ENCODE measurements at places on chromosomes 11 and 22.

GRCh38 chr11:81331611-81332235 lies 1401.9 kb downstream of the FAM181B start:
- DNase-seq, result no peak

DNA sequence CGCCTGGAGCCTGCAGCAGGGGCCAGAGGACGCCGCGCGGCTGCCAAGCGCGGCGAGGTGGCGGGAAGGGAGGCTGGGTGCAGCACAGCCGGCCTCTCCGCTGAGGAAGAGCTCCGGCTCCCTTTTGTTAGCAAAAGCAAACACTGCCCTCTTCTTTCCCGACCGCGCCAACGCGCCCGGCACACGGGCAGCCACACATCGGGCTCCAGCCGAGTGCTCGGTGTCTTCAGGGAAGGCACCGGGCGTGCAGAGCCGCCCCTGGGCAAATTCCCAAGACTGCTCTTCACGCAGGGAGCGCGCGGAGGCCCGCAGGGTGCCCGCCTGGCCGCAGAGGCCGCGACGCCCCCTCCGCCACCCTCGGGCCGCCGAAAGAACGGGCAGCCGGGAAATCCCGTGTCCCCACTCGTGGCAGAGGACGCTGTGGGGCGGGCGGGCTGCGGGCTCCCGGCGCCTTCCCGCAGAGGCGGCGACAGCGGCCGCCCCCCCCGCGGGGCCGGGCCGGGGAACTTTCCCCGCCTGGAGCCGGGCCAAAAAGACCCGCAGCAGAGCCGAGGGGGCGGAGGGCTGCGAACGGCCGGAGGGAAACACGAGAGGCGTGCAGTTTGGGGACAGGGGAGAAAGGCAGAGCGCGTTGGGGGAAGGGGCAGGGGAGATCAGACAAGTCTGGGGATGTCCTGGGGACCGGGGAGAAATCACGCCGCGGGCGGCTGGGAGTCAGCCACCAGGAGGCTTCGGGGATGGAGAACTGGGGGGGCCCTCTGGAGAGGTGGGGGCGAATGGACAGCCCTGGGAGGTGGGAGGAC lies 931 bp downstream of the CADM1 start:
- DNase-seq, result peak; percentile 26

DNA sequence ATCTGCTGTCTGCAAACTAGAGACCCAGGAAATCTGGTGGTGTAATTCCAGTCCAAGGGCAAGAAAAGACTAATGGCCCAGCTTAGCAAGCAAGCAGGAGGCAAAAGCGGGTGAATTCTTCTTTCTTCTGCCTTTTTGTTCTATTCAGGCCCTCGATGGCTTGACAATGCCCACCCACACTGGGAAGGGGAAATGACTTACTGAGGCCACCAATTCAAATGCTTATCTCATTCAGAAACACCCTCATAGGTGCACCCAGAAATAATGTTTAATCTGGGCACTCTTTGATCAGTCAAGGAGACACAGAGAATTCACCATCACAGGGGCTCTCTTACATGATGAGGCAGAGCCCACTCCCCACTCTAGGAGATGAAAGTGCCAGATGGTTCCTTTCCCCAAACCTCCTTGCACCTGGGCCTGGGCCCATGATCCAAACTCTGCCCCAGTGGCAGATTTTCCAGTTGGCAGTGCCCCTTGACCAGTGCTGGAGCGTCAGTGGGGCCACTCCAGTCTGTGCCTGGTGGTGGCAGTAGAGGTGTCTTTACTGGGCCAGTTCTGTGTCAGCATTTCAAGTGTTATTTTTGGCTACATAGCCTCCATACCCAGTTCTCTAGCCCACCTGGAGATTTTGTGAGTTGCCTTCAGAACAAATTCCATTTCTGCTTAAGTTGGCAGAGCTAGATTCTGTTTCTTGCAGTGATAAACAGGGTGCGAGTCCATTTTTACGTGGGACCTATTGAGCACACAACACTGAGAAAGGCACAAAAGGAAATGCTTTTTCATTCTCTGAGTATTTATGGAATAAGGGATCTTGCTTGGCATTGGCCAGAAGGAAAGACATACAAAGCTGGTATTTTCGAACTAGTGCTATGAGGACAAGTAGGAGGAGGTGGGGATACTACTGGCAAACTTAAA lies 7.5 kb downstream of the ELMOD1 start:
- no peak for DNase-seq

DNA sequence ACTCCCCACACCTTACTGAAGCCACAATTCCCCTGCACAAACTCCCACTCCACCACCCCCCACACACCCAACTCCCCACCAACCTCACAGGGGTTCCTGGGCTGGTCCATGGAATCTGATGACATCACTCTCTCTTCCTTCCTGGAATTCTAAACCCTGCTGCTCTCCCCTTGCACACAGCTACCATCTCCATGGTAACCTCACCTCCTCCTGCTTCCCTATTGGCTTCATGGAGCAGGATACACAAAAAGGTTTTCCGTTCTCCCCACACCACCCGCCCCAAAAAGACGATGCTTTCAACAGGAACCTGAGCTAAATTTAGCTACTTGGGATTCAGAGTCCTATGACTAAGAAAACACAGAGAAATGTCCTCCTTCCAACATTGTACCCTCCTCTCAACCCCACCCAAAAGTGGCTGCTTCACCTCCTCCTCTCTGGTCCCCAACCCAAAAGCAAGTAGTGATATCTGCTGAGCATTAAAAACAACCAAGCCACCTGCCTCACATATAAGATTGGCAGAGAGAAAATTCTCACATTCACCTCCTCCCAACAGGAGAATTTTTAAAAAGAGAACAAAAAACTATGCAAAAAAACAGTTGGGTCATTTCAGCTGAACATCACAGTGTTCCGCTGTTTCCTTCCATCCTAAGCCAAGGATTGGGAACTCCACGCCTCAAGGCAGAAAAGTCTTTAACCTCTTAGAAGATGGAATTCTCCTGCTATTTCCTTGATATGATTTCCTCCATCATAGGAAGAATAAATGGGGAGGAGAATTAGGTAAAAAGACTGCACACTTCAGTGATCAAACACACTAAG lies 66.9 kb downstream of the RBFOX2 start:
- no peak for DNase-seq

DNA sequence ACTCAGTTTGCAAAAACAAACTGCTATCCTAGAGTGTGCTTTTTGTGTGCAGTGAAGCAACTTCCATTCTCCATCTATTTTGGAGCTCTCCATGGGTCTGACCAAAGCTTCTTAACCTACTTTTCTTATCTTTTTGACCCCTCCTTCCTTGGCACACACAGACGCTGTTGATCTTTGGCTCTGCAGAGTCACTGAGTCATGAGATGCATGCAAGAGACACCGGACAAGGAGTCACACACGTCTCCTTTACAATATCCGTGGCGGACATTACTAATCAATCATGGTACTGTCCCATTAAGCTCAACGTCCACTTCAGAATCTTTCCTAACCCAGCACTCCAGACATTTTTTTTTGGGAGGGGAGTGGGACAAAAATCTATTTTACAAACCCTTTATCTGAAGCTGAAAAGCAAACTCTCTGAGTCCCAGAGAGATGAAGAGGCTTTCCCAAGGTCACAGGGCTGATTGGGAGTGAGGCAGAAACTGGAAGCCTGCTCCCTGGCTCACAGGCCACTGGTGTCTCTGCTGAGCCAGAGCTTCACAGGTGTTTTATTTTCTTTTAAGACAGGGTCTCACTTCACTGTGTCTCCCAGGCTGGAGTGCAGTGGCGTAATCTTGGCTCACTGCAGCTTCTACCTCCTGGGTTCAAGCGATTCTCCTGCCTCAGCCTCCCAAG lies 165.8 kb upstream of the SYT13 start:
- no peak for DNase-seq

- no peak for DNase-seq
These were observed 42.9 kb upstream of the PRR5 start for GRCh38 chr22:44659140-44659539.

- DNase-seq, result no peak
These were observed 14.3 kb upstream of the HPX start for GRCh38 chr11:6455070-6455469.

- peak; percentile 37 for DNase-seq
These were observed 7.9 kb upstream of the CYTH4 start for GRCh38 chr22:37274380-37274862.

DNA sequence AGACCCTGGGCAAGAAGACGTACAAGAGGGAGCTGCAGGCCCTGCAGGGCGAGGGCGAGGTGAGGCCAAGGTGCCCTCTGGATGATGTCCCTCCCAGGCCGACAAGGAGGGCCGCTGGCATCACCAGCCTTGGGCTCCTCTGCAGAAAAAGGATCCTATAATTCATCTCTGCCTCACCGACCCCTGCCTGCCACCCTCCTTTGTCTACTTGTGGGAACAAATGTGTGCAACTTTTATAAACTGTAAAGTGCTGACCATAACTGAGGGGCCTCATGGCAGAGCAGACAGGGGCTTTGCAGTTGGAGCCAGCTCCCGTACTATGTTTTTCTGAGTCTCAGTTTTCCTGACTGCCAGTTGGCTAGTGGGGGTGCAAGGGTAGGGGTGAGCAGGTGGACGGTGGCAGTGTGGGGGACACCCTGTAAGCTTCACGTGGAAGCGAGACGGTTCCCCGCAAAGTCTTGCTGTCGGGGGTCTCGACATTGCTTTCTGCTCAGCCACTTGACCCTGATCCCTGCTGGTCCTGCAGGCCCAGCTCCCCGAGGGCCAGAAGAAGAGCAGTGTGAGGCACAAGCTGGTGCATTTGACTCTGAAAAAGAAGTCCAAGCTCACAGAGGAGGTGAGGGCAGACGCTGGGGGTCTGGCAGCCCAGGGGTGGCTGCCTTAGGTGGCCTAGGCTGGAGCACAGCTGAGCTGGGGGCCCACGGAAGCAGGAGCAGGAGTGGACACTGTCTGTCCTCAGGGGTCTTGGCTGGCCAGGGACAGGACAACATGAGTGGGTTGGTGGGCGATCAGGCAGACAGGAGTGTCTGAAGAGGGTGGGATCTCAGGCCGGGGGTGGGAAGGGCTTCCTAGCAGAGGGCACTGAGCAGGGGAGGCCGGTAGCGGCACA lies 54.7 kb downstream of the MYO7A start:
- DNase-seq, result no peak

GRCh38 chr22:32531931-32532819 lies 57.6 kb downstream of the FBXO7 start:
- no peak for DNase-seq

GRCh38 chr11:60492488-60493009 lies at the start of gene MS4A12:
TSS of gene MS4A12 (plus strand) at chr11:60492778. CDS start at chr11:60497319, 4,541 bp downstream.
- no peak for DNase-seq

GRCh38 chr11:91243051-91243450 lies 981.6 kb upstream of the FAT3 start:
- no peak for DNase-seq

DNA sequence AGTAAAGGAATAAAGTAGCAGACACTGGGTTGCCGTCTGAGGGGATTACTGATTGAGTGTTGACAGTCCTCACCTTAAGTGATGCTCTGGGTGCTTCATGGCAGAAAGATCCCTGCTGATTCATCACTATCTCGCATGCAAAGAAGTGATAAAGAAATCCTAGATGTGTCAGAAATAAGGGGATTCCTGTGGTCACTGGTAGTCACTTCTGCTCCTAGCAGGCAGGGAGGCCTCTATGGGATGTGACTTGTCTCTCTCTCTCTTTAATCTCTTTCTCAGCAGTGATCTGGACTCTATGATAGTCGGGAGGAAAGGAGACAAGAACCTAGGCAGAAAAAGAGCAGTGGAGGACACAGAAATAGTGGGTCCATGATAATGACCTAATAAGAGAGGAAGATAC lies 30.9 kb upstream of the OR56A1 start:
- DNase-seq, result no peak

- DNase-seq, result peak; percentile 39
These were observed 24.1 kb upstream of the CDC42EP2 start for GRCh38 chr11:65290448-65291165.
